ENCODE measurements at places on chromosomes 2 and 18. TPM values are rescaled to one million over a fixed set of nuclear protein-coding genes. Genes with fewer than 3 reads are reported as not detected.

RFX8 gene
- total RNA-seq = 0.37 TPM

ALPG gene
- not detected for total RNA-seq

KDSR gene
- 21.2 TPM for total RNA-seq

METTL4 gene
- total RNA-seq = 30.8 TPM

DNA sequence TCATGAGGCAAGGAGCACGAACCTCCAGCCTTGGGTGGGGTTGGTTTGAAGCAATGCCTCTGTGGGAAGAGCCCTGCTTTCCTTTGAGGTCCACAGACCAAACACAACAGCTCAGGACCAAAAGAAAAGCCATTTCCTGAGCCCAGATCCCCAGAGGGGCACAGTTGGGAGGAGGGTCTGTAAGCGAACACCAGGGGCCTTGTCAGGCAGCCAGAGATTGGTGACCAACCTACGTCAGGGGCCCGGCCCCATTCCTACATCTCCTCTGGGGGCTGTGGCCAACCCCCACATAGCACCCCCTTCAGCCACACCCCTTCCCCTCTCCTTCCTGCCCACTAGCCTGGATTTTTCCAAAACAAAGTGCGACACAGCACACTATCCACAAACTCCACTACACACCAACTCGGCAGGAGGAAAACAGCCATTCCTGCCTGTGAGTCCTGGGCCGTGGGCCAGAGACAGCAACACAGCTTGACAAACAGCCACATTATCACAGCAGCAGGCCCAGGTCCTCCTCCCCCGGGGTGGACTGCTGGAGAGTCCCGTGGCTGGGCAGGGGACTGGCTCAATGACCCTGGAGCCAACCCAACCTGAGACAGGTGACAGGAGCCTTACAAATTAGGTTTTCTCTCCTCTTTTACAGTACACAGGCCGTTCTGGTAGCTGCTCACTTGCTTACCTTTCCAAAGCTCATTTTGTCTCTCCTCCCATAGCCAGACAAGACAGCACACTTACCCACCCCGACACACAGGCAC is 98.8 kb downstream of the TNS1 start:
- no peak for DNase-seq

DNA sequence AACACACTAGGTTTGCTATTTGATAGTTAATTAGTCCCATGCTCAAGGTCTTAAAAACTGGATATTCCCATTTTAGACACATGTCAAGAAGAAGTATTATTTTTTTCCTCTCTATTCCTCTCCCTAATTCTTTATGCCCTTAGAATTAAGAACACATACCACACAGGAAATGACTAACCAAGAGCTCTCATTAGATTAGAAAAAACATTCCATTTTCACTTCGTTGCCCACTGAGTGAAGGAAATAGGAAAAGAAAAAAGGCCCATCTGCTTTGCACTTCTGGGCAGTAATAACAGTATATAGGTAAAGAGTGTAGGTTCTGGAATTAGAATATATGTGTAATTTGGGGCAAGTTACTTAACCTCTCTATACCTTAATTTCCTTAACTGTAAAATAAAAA is 26.9 kb downstream of the ACADL start:
- DNase-seq = no peak

DNA sequence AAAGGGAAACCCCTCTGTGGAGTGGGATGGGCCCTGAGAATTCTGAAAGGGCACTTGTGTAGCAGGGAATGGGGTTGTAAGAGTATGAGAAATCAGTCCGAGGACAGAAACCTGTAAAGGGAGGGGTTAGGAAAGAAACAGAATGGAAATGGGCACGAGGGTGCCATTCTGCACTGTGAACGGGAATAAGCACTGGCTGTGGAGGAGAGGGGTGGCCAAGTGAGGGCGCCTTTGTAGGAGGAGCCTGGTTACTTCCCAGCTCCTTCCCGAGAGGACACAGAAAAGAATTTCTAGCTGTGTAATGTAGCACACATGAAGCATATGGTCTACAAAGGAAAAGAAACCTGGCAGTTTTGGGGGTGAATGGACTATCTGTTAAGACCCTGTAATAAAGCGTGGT is 53.4 kb downstream of the POLR1A start:
- DNase-seq = no peak

- DNase-seq = peak; percentile 45
These were observed 820 bp downstream of the MTCL1 start for GRCh38 chr18:8705961-8706790.

GRCh38 chr18:76553715-76554546 is 58.9 kb upstream of the ZNF516 start:
- DNase-seq = no peak

Data from neural progenitor cell (in vitro differentiated cells).